ENCODE measurements at places on chromosomes 16 and 17.

- DNase-seq = no peak
Measured at GRCh38 chr17:67449065-67449464, 72.0 kb downstream of the PITPNC1 start.

DNA sequence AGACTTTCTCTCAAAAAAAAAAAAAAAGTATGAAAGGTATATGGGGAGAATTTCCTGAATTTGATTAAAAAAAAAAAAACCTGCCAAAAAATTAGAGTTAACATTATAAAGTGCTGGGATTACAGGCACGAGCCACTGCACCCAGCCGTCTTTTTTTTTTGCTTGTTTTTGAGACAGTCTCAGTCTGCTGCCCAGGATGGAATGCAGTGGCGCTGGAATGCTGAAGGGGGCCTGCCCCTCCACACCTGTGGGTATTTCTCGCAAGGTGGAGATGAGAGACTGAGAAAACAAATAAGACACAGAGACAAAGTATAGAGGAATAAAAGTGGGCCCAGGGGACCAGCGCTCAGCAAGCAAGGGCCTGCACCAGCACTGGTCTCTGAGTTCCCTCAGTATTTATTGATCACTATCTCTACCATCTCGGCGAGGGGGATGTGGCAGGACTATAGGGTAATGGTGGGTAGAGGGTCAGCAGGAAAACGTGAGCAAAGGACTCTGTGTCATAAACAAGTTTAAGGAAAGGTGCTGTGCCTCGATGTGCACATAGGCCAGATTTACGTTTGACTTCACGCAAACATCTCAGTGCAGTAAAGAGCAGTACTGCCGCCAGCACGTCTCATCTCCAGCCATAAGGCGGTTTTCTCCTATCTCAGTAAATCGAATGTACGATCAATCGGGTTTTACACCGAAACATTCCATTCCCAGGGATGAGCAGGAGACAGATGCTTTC is 117.2 kb downstream of the GOSR1 start:
- no peak for DNase-seq

DNA sequence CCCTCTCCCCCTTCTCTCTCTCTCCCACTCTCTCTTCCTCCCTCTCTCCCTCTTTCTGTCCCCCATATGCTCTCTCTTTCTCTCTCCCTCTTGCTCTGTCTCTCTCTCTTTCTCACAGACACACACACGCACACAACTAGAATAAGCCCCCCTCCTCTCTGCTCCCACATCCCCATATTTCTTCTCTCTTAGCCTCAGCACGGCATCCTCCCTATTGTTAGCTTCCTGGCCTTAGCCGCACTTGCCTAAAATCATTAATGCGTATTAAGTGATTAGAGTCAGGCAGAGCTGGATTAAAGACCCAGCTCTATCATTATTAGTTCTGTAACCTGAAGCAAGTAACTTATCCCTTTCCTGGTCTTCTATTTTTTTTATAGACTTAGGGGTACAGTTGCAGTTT is 319.0 kb upstream of the C16orf82 start:
- no peak for DNase-seq

DNA sequence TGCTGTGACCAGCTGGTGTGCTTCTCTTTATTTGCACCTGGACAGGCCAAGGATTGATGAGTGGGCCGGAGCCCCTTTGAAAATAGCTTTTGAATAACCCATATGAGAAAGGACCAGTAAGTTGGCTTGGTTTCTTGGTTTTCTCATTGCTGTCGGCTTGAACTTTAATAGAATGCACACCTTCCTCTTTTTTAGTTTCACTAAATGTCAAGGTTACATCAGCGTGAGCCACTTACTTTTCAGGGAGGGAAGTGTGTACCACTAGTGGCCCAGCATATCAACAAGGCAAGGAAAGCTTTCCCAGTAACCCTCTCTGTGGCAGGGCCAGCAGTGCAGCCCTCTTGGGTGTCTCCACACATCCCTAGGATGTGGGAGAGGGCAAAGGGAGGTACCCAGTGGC is 433.3 kb downstream of the CA10 start:
- peak; percentile 26 for DNase-seq

DNA sequence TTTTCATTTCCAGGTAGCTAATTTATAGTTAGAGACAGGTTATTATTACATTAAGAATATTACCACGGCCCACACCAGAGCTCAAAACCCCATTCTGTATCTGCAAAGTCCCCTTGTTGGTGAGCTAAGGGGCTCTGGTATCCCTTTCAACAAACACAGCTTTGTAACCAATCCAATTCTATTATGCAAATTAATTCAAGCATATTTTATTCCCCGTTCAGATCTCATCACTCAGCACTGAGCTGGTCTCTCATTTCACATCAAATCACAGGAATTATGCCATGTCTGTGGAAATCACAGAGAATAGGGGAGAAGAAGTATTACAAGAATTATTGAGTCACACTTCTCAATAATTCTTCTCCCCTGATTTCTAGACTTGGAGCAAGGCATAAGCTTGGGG is 111.7 kb downstream of the CDH11 start:
- DNase-seq = no peak

DNA sequence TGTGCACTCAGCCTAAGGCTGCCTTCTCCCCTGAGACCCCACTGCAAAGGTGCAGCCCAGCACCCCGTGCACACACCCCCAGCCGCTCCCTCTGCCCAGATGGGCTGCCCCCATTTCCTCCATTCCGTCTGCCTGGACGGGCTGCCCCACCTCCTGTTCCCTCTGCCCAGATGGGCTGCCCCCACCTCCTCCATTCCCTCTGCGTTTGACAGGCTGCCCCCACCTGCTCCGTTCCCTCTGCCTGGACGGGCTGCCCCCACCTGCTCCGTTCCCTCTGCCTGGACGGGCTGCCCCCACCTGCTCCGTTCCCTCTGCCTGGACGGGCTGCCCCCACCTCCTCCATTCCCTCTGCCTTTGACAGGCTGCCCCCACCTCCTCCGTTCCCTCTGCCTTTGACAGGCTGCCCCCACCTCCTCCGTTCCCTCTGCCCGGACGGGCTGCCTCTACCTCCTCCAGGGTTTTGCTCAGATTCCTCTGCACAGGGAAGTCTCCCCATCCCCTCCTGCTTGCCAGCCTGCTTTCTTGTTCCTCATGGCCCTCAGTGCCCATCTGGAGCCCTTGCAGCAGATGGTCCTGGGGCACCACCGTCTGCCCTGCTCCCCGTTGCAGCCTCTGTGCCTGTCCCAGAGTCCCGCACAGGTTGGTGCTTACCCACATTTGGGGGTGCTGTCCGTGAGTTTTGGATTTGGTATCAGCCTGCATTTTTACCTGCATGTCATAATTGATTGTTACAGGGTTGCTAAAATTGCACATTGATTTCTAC is 23.4 kb upstream of the IL17C start:
- DNase-seq = no peak

DNA sequence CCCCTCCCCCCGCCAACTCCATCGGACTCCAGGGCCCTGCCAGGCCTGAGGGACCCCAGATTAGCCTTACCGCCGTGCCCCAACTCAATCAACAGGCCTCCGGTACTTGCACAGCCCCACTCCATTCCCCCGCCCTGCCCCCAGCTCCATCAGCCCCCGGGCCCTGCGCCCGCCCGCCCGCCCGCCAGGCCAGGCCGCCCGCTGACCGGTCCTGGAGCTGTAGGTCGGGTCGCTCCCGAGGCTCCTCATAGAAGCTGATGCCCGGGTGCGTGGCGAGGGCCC is 308 bp downstream of the GTF3C1 start:
- DNase-seq = no peak

- no peak for DNase-seq
Measured at GRCh38 chr16:17403859-17404545, 66.8 kb downstream of the XYLT1 start.

- peak; percentile 65 for DNase-seq
Measured at GRCh38 chr16:17470908-17471718, at the start of gene XYLT1. XYLT1 (minus strand) TSS chr16:17470960; CDS start chr16:17470796, 164 bp downstream.

GRCh38 chr17:11331547-11332513 is 90.8 kb downstream of the SHISA6 start:
- no peak for DNase-seq

DNA sequence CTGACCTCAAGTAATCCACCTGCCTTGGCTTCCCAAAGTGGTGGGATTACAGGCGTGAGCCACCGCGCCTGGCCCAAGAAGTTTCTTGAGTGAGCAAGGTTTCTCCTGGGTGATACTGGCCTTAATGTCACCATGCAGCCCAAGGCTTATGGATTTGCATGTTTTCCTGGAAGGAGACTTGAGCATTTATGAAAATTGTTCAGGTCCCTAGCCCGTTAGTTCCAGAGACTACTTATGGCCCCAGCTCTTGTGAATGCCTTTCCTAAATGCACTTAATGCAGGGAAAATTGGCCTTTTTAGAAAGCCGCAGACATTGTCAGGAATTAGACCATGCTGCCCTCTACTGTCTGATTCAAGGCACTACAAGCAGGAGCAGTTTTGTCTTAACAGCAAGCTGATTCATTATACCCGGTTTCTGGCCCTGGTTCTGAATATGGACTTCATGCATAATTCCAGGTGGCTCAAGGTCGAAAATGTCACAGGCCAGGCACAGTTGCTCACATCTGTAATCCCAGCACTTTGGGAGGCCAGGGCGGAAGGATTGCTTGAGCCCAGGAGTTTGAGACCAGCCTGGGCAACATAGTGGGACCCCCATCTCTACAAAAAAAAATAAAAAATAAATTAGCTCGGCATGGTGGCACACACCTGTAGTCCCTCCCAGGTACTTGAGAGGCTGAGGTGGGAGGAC is 91.3 kb downstream of the SNX29 start:
- DNase-seq = peak; percentile 77

- DNase-seq = no peak
Measured at GRCh38 chr16:9260666-9261065, 169.2 kb downstream of the HAPSTR1 start.

- DNase-seq = no peak
Measured at GRCh38 chr16:27770271-27771196, 220.6 kb downstream of the KATNIP start.

- DNase-seq = no peak
Measured at GRCh38 chr16:16107839-16108238, 115.5 kb downstream of the ABCC6 start.

- DNase-seq = no peak
Measured at GRCh38 chr16:55116165-55116920, 185.7 kb downstream of the IRX5 start.

- no peak for DNase-seq
Measured at GRCh38 chr17:82803606-82804005, 36.2 kb downstream of the ZNF750 start.

- no peak for DNase-seq
Measured at GRCh38 chr16:81140930-81141780, 45.0 kb upstream of the GCSH start.

- no peak for DNase-seq
Measured at GRCh38 chr16:58028541-58029070, 3.1 kb downstream of the MMP15 start.

DNA sequence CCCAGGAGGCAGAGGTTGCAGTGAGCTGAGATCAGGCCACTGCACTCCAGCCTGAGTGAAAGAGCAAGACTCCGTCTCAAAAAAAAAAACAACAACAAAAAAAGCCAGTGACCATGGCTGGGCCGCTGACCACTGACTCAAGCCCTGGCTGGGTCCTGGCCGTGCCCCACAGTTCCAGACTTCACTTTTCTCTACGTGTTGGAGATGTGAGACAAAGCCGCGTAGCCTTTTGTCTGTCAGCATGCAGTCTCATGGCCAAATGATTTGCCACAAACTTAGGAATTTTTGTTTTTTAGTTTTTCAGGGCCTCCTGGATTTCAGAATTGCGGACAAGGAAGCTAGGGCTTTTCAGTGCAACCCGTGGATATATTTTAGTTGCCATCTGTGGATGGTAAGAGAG is 89.3 kb upstream of the CIBAR2 start:
- DNase-seq = no peak

- peak; percentile 34 for DNase-seq
Measured at GRCh38 chr17:59067756-59068155, 38.9 kb downstream of the TRIM37 start.

GRCh38 chr16:2048116-2048543 is 345 bp downstream of the TSC2 start:
- no peak for DNase-seq

- no peak for DNase-seq
Measured at GRCh38 chr16:11781773-11782172, 15.3 kb downstream of the ZC3H7A start.

DNA sequence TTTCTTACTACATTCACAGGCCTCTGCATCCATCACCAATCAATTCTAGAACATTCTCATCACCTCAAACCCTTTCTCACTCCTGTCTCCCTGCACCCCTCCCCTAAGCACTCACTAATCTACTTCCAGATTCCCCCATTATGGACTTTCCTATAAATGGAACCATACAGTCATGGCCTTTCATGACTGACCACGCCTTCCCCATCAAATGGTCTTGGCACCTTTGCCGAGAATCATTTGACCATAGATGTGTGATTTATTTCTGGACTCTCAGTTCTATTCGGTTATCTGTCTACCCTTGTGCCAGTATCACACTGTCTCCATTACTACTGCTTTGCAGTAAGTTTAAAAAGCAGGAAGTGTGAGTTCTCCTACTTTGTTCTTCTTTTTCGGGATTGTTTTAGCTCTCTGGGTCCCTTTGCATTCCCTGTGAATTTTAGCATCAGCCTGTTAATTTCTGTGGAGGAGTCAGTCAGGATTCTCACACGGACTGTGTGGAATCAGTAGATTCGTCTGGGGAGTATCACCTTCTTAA is 27.5 kb downstream of the GTF3C1 start:
- no peak for DNase-seq

GRCh38 chr16:53131363-53132071 is 76.7 kb downstream of the CHD9 start:
- peak; percentile 67 for DNase-seq

- no peak for DNase-seq
Measured at GRCh38 chr17:42362245-42362961, 25.8 kb downstream of the STAT3 start.

GRCh38 chr16:11475896-11476630 is 110.7 kb downstream of the LITAF start:
- no peak for DNase-seq

- DNase-seq = no peak
Measured at GRCh38 chr16:72836985-72837384, 210.9 kb downstream of the ZFHX3 start.

DNA sequence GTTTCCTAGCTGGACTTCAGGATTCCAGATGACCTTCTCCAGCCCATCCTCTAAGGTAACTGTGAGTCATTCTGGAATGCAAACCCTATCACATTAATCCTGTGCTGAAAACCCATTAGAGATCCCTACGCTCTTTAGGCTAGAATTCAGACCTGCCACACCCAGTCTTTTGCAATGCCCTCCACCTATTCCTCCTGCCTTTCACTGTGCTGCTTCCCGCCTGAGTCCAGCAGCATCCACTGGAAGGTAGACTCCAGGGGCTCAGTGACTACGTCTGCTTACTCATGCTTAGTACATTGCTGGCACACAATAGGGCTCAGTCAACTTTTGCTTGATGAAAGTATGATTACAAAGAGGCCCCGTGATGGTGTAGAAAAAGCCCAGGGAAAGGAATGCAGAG is 121.1 kb downstream of the SPACA3 start:
- no peak for DNase-seq

- no peak for DNase-seq
Measured at GRCh38 chr17:15220785-15221184, 44.3 kb downstream of the PMP22 start.

All from GM10248 (cell line).